ENCODE measurements at places on chromosomes 7 and 10.

GRCh38 chr7:33816106-33816505 lies 89.2 kb upstream of the BMPER start:
- DNase-seq: no peak

DNA sequence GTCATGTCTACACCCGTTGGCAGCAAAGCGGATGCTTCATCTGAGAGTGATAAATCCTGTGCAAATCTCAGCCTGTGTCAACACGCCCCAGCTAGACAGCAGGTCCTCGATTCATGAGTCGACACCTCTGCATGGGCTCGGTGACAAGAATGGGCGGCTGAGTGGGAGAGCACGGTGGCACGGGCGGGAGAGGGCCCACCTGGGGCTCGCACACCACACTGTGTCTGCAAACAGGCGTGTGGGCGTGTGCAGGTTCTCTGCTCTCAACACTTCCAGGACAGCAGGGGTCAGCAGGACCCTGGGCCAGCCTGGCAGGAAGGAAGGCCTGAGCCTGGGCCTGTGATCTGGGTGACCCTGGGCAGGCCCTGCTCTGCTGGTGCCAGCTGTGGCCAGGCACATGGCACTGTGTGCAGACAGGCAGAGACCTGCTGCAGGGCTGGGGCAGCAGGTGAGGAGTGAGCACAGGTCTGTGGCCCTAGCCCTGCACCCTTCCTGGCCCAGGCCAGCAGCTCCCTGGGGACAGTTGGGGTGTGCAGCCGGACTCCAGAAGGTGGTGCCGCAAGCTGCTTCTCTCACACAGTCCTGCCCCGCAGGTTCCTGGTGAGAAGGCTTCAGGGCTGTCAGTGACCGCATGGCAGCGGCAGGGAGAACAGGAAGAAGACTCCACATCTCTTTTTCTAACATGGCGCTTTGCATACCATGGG lies 216.4 kb downstream of the ELFN1 start:
- DNase-seq: no peak

DNA sequence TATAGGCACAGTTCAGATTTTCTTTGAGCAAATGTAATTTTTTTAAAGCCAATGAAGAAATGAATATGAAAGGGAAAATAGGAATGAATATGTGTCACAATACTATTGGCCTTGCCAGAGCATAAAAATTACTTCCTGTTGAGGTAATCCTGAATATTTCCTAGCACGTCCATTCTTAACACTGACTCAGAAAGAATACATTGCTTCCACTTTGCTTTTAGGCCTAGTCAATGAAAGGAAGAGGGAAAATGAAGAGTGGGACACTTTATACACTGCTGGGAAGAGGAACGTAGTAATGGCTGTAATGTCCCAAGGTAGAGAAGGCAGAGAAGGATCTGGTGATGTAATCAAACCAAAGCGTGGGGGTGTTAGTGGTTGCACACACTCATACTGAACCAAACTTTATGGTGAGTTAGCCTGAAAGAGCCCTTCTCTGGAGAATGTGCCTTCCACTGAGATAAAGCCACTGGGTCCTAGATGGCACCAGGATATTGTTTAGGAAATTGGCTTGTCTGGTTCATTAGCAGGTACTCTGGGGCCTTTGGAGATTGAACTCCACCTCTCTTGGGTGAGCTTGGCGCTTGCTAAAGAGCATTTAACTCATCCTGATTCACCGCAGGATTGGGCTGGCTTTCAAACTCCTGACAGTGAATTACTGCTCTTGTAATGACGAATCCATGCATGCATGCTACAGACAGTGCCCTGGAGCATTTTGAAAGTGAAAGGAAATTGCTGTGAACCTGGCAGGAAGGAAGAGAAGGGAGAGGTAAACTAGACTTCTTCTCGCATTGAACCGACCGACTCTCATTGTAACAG lies 254.9 kb downstream of the KIAA1217 start:
- no peak for DNase-seq

DNA sequence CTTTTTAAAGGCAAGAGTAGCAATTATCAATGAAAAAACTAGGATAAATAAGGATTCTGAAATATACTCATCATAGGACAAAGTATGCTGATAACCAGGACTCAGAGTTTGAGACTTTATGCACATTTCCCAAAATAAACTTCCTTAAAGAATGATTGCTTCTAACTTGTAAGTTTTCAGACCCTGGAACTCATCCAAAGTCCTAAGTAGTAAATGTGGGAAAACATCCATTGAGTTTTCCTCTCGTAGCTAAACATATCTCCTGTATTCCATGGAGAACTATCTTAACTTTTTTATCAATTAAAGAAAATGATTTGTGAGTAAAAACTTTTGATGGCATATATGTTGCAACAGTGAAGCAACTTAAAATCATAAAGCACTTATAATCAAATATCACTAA lies 285.2 kb upstream of the KLF6 start:
- no peak for DNase-seq

- peak; percentile 4 for DNase-seq
Observed at GRCh38 chr10:42304341-42304740, 334.0 kb downstream of the ZNF33B start.

- no peak for DNase-seq
Observed at GRCh38 chr7:29194206-29194593, 375 bp upstream of the CHN2 start.

- peak; percentile 8 for DNase-seq
Observed at GRCh38 chr10:69567920-69568319, 5.3 kb downstream of the NEUROG3 start.

DNA sequence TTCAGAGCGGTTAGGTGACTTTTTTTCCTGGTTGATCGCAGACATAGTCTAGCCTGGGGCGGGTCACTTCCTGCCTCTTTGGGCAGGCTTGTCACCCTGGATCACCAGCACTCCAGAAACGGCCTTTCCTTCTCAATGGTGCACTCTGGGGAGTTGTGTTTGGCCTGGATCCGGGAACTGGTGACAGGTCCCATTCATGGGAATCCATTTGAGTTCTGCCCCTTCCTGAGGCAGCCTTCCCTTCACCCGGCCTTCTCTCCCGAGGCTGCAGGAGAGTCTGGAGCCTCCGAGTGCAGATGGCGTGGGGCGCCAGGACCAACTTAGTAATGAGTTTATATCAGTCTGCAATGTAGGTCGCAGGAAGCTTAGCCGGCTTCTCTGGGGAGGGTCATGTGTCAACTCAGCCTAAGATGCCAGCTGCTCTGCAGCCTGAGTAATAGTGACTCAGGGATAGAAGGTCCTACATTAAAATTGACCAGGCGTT lies 54.2 kb downstream of the TACR2 start:
- DNase-seq: no peak

GRCh38 chr10:115947104-115947503 lies 325.9 kb downstream of the GFRA1 start:
- no peak for DNase-seq

- no peak for DNase-seq
Observed at GRCh38 chr7:14821757-14822480, 80.6 kb downstream of the DGKB start.

DNA sequence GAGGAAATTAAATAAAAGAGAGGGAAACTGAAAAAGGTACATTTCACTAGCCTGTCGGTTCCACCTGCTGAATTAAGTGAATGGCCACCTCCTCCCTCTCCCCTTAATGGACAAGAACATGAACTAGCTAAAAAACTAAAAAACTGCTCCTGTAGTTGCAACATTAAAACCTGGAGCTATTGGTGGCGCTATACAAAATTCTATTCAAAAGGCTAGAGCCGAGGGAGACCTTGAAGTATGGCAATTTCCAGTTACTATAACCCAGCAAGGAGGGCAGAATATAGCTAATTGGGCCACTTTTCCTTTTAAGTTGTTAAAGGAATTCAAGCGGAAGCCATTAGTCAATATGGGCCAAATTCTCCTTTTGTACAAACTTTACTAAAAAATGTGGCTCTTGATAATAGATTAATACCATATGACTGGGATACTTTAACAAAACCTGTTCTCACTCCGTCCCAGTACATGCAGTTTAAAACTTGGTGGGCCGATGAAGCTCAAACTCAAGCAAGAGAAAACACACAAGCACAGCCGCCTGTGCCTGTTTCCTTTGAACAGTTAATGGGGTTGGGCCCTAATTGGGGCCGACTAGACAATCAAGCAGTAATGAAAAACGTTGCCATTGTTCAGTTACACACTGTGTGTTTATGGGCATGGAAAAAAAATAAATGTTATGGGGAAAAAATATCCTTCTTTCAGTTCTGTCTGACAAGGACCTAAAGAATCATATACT lies 6.5 kb upstream of the CHST3 start:
- DNase-seq: no peak

DNA sequence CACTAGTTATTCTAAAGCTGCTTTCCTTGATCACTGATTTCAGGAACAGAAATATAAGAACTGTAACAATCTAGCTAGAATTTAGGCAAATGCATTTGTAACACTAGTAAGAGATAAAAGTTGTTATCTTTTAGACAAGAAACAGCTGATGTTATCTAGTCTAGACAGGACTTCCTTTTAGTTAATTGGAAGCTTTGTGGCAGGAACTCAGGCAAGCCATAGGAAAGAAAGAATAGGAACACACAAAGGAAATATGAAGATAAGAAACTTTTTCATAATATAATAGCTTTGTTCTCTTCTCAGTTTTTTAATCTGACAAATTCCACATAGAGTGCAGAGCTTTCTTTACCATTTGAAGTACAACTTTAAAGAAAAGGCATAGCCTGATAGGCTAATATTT lies 59.0 kb upstream of the AGR3 start:
- DNase-seq: no peak

- DNase-seq: no peak
Observed at GRCh38 chr7:76151932-76152331, 49.8 kb upstream of the SRRM3 start.

- DNase-seq: no peak
Observed at GRCh38 chr7:126210707-126211106, 1042.0 kb downstream of the GRM8 start.

GRCh38 chr10:114711176-114711868 lies 53.2 kb upstream of the ABLIM1 start:
- DNase-seq: no peak

DNA sequence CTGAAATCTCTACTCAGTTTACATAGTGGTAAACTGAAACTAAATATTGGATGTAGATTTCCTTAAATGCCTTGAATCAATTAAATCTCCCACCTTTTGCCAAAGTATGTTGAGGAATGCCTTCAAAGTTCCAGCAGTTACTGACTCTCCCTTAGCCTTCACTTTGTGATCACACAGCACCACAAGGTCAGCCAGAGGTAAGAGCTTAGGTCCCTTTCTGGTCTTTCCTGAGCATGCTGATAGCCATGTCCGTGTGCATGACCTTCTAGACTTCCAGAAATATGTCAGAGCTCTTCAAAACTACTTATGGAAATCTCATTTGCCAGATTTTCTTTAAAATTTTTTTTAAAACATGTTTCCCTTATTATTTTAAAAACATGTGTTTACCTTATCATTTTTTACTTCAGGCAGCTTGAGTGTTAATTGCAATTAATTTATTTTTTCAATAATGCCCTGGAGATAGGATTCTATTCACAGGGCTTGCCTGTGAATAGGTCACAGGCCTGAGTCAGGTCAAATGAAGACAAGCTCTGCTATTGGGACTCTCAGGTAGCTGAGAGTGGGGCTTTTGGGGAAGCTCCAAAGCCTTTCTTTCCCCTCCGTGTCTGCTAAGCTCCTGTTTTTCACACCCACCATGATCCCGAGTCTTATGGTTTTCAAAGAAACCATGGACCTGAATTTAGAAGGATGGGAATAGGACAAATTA lies 220.5 kb downstream of the CXCL12 start:
- no peak for DNase-seq

GRCh38 chr10:47423476-47423875 lies 39.4 kb upstream of the ZNF488 start:
- no peak for DNase-seq

DNA sequence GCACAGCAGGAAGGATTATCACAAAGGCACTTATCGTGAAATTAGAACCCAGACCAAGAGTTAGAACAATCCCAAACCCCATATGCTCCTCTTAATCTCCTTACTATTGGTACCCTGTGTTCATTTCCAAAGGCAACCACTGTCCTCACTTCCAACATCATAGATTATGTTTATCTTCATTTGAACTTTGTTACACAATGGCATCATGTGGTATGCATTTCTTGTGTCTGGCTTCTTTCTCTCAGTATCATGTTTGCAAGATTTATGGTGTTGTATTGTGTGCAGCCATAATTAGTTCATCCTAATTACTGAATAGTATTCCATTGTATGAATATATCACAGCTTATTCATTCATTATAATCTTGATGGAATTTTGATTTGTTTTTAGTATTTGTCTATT lies 124.6 kb upstream of the SEC61G start:
- no peak for DNase-seq

GRCh38 chr10:11037991-11038390 lies 20.3 kb downstream of the CELF2 start:
- no peak for DNase-seq

GRCh38 chr10:88152728-88153133 lies 289.3 kb downstream of the PTEN start:
- peak; percentile 100 for DNase-seq

GRCh38 chr10:1089017-1089689 lies 33.0 kb downstream of the WDR37 start:
- no peak for DNase-seq

DNA sequence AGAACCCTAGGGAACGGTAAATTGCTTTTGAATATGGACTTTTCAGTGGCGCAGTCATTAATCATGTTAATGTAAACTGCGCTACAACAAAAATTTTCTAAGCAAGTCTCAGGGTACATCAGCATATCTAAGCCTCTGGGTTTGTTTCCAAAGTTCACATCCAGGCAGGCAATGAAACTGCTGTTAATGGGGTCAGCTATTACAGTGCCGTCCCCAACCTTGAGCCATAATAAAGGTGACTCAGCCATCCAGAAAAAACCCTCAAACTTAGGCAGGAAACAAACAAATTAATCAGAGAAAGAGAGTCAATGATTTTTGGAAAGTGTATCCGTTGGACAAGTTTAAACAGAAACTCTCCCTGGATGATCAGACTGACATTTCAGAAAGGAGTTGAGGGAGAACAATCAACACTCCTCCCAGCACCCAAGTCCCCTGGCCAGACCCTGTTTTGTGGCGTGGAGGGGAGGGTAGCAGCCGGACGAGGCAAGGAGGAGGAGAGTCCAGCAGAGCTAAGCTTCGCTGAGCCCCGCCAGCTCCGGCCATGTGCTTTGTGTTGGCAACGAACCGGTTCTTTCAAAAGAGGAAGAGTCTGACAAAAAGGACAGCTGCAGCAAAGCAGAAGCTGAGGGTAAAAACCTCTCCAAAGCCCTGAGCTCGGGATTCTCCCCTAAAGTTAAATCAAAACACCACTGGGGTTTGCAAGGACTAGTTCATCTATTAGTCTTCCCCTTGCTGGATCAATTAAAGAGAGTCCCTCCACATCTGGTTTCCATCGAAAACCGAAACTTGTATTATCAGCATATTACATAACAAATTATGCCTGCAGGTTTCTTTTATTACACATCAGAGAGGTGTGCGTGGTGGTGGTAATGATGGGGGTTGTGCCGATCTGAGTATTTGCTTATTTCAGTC lies 3.6 kb downstream of the FAM53B start:
- no peak for DNase-seq

GRCh38 chr7:41785265-41785664 lies 82.4 kb upstream of the INHBA start:
- DNase-seq: no peak
